ENCODE measurements at places on chromosomes 3 and 15.

GRCh38 chr15:24940236-24940635 is 14.6 kb upstream of the SNRPN start:
- DNase-seq = no peak

DNA sequence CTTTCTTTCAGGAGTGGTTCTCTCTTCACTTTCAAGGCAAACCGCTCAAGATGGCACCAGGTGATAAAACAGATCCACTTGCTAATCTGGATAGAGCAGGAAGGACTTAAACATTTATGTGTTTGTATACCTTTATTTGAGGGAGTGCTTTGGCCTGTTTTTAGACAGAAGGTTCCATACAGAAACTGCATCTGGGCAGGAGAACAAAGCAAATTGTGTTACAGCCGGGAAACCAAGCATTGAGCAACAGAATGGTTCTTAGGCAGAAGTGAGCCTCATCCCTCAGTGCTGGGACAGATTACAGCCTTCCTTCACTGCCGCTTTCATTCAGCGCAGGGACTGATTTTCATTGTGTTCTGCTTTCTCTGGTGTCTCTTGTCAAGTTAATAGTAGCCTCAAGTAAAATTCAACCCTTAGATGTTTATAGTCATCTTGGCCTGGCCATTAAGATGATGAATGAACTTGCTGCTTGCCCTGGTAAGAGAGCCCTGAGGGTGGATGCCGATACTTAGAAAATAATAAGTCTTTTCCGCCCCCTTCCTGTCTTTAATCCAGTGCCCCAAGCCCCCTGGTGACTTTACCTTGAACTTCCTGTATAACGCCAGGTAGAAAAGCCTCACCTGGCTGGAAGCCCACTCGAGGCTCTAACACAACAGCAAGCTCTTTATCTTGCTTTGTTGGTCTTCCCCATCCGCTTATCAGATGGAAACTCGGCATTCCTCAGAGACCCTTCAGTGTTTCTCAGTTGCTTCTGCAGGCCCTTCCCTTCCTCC is 168.0 kb upstream of the CTDSPL start:
- DNase-seq = no peak

- no peak for DNase-seq
These were observed 21.6 kb upstream of the PAK6 start for GRCh38 chr15:40217166-40217824.

DNA sequence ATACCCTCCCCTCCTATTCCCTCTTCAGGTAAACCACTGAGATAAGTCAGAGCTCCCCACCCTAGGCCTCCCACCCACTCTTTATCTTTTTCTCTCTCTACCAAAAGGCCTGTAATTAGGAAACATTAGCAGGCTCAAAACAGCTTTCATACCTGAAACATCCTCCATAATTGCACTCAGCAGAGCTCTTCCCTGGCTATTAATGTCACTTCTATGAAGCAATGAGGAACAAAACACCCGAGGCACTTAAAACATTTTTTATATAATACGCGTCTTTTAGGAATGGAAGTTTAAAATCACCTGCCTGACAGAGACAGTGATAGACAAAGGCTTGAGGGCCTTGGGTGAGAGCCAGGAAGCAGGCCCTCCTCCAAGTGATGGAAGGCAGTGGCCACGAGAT is 138.9 kb downstream of the EPHB1 start:
- DNase-seq = no peak

DNA sequence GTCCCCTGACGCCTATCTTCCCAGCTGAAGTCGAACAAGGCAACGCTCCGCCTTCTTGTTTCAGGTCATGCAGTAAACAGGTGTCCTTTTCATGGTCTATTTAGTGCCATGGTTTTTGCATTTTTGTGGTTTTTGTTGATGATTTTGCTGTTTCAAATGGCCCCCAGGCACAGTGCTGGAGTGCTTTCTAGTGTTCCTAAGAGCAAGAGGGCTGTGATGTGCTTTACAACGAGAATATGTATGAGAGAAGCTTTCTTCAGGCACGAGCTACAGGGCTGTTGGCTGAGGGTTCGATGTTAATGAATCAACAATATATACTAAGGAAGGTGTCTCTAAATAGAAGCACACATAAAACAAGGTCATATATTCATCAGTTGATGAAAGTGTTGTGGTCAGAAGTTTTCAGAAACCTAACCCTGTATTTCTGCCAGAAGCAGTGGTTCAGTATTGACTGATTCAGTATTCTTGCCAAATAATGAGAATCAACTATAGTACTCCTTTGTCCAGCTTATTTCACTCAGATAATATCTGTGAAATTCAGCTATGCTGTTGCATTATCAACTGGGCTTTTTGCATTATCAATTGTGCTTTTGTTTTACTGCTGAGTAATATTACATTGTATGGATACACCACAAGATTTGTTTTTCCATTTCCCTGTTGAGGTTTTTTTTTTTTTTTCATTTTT is 18.5 kb downstream of the LIMD1 start:
- DNase-seq = no peak

- no peak for DNase-seq
These were observed 296.8 kb upstream of the CHRM5 start for GRCh38 chr15:33671456-33671855.

DNA sequence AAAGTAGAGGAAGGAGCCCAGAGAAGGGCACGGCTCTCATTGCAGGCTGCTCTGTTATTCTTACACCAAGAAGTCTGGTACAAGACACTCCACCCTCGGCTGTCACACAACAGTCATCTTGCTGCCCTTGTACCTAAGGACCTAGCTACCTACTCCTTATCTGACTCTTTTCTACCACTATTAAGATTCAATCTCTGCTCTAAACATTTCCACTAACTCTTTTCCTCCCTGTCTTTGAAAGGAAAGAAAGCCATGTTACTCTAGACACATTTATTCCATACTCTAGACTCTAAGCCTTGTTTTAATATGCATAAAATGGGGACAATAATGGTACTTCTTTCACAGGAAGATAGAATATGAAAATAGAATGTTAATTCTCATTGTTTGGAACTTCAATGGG is 73.3 kb upstream of the C3orf49 start:
- no peak for DNase-seq

DNA sequence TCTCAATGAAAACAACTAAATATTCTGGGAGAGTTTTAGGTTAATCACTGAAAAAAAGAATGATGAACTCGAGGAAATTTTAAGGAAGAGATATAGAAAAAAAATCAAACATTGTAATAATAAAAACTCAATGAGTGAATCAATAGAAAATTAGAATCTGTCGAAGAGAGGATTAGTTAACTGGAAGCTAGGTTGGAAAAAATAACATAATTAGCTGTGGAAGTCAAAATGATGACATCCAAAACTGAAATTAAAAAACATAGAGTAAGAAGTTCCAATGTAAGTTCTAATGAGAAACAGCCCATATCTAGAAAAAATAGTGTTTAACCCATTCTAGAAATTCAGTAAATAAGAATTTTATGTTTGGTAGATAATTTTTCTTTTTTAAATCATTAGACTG is 299.3 kb upstream of the RARB start:
- no peak for DNase-seq

- DNase-seq = no peak
These were observed 3.5 kb downstream of the PLXND1 start for GRCh38 chr3:129602730-129603560.

- no peak for DNase-seq
These were observed 108.4 kb downstream of the MEGF11 start for GRCh38 chr15:66144978-66145725.

DNA sequence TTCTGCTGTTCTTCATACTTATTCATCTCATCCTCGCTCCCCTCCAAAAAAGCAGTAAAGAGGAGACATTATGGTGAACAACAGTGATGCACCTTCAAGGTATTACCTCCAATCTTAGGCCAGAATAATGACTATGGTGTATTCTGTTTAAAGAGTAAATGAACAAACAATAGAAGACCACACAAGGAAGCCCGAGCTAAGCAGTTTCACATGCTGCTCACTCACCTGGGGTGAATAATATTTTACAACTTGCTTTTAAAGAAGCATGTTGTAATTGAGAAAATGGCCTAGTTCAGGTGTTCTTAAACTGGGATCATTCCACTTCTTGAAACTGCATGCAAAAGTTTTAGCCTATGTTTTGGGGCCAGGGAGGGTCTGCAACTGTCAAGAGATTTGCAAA is 581.2 kb downstream of the FOXP1 start:
- DNase-seq = no peak

- no peak for DNase-seq
These were observed 249.0 kb downstream of the MCTP2 start for GRCh38 chr15:94480289-94480834.

DNA sequence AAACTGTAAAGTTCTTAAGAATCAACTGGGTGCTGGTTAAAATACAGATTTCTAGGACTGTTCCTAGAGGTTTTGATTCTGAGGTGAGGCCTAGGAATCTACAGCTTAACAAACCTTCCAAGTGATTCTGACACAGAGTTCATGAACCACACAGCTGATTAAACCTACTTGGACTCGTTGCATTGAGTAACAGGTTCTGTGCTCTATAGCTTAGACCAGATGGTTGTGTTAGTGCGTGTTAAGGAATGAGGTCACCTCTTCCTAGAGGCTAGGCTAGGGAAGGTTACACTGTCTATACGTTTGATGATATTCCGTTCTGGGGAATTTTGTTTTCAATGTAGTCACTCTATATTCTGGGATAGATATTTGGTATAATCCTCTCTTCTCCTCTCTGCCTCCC is 21.9 kb downstream of the EID1 start:
- no peak for DNase-seq

- no peak for DNase-seq
These were observed 1034.6 kb downstream of the DIPK2A start for GRCh38 chr3:145006271-145006670.

DNA sequence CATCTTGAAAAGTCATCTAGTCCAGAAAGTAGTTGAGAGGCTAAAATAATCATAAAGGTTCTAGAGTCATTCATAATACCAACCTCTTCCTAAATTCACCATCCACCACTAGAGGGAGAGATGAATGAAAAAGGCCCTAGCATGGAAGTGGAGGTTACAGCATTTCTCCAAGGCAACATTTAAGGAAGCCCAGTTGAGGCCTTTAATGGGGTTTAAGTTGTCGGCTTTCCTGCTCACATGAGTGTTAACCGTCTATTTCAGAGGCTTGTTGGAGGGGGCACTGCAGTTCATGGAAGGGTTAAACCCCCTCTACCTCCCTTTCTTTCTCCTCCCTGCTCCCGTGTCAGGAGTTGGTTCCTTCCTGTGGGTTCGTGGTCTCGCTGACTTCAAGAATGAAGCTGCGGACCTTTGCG is 3.8 kb upstream of the SLCO3A1 start:
- no peak for DNase-seq

DNA sequence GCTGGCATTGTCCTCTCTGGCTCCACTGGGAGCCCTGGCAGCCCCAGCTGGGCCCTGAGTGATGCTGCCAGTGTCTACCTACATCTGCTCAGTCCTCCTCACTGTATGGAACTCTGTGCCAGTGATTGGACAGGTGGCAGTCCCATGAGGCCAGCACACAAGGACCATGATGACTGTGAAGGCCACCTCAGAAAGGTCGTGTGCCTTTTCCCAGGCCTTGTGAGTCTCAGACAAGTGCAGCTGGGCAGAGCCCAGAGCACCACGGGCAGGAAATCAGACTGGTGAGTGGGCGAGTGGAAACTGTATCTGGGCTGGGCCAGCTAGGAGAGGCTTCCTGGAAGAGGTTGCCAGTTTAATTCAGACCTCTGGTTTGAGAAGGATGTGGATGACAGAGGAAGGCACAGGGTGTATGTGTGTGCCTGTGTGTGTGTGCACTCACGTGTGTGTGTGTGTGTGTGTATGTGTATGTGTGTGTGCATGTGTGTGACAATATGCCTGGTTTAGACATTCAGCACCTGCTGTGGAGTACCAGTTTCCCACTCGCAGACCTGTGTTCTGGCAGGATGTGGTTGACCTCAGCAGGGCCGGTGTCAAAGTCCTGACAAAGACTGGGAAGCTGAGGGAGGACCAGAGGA is 7.0 kb downstream of the MAPKAPK3 start:
- peak; percentile 56 for DNase-seq

- no peak for DNase-seq
These were observed 184.0 kb upstream of the LYSMD4 start for GRCh38 chr15:99917252-99917651.
